ENCODE measurements at places on chromosomes 7 and 10.

DNA sequence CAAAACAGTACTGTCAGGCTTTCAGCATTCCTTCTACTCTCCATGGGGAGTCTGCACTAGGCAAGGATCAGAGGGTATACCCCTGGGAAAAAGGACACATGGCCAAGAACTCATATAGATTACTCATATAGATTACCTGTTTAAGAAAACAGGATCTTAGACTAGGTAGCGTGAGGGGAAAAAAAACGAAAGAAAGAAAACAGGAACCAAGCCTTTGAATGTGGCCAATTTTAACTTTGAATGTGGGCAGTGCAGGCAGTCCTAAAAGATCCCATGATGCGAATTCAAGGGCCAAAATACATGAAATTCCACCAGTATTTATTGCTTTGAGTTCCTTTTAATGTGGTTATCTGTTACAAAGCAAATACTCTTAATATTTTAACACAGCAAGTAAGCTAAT lies 108.6 kb upstream of the TAC1 start:
- DNase-seq, result no peak

GRCh38 chr10:60846173-60846572 lies 67.9 kb downstream of the CDK1 start:
- DNase-seq, result no peak

GRCh38 chr10:120963594-120964220 lies 112.5 kb downstream of the WDR11 start:
- no peak for DNase-seq

DNA sequence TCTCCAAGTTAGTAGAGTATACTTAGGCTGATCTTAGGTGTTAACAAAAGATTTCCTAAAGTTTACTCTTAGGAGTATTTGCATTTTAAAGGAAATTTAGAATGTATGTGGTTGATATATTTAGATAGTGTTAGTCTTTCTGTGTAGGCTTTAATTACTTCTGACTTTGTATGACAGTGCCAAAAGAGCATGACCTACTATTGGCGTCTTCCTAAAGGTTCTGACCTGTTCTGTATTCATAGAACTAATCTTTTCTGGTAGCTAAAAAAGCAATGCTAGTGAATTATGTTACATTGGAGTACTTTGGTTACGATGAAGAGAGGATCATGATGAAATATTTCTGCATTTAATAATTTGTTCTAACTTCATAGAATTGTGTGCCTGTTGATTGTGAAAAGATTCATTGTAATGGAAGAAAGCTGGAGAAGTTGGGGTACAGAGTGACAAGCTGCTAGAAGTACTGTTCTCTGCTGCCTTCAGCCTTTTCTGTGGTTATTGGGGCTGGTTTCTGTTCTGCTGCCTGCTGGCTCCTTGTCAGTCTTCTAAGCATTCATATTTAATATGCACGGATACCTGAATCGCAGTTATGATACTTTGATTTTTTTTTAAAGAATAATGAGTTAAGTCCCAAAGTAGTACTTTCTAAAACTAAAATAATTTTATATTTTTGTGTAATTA lies 13.2 kb downstream of the WAC start:
- no peak for DNase-seq

DNA sequence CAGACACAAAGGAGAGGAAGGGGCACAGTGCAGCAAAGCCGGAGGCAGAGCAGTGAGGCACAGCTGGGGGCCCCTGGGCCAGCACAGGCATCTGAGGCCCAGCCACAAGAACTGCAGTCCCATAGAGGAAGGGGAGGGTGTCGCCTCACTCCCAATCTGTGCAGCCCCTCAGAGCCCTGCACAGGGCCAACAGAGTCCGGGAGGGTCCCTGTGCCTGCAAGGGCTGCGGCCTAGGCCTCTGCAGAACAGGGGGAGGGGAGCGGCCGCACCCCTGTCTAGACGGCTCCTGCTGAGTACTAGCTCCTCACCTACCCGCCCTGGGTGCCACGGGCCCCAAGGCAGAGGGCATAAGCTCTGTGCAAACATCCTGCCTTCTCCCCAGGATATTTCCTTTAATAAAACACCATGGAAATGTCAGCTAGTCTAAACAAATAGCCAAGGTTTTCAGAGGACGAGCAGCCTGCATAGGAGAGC lies 32.4 kb upstream of the RET start:
- no peak for DNase-seq

DNA sequence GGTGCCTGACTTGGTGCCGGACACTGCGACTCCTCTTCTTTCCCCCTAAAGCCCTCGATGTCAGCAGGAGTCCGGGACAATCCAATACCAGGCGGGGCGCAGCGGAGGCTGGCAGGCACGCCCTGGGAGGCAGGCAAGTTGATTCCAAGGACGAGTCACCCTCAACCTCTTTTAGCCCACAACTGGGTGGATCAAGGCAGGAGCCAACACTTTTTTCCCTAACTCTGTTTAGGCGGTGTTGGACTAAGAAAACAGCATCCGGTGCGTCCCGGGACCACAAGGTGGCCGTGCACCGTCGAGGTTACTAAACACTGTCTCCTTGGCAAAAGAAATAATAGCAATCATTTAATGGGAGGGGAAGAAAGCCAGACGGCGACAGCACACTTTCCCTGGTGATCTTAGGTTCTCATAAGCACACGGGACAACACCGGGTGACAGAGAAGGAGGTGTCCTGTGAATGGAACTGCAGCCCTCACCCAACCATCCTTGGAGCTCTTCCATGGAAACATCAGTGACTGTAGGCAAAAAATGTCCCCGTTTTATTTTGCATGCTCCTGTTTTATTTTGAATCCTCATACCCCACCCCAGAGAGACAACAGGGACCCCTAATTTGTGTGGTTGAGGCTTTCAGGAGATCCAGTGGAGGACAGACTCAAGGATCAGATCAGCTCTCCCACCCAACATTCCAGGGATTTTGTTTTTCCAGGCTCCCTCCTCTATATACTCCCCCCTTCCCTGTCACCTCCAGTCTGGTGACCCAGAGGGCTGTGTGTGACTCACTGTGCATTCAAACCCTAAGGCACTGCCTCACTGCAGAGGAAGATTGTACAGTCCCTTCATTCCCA lies 1.3 kb upstream of the CALCR start:
- DNase-seq, result peak; percentile 36

DNA sequence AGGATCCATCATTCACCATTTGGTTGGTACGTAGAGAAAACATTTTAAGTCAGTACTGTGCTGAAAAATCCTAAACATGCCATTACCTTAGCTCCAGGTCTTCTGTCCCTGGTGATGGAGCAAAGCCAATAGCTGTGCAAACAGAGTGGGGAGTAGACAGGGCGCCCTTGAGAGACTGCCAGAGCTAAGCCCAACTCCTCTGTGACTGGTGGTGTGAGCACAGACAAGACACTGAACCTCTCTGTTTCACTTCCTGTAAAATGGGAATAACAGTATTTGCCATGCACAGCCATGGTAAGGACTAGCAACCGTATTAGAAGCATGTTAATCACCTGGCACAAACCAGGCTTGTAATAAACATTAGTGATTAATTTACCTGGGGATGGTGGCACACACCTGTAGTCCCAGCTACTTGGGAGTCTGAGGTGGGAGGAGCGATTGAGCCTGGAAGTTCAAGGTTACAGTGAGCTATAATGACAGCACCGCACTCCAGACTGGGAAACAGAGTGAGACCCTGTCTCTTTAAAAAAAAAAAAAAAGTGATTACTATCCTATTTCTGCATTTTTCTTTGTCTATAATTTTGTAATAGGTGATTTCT lies 28.7 kb downstream of the LYZL1 start:
- no peak for DNase-seq
